ENCODE measurements at places on chromosomes 13 and 19. TPM values are rescaled to one million over a fixed set of nuclear protein-coding genes. Genes with fewer than 3 reads are reported as not detected.

GRCh38 chr19:49692147-49692506 lies 1.2 kb downstream of the CPT1C start:
- peak; percentile 46 for DNase-seq

GRCh38 chr13:59274958-59275727 lies 888.6 kb downstream of the DIAPH3 start:
- DNase-seq, result no peak

- no peak for DNase-seq
Observed at GRCh38 chr13:27404680-27405079, 19.7 kb upstream of the GTF3A start.

GRCh38 chr13:40452038-40452666 lies 214.3 kb downstream of the FOXO1 start:
- DNase-seq, result no peak

Gene IL27RA
- total RNA-seq, result 8.8 TPM

Gene PCSK4
- total RNA-seq, result 9.6 TPM

Gene TMEM205
- 128 TPM for total RNA-seq

Gene CCDC8
- total RNA-seq, result 44.3 TPM
